ENCODE measurements at places on chromosomes 5 and 9.

GRCh38 chr5:135222171-135222681 lies 176.8 kb downstream of the MACROH2A1 start:
- peak; percentile 47 for DNase-seq

GRCh38 chr9:121326130-121326838 lies 43.8 kb downstream of the STOM start:
- peak; percentile 56 for DNase-seq

DNA sequence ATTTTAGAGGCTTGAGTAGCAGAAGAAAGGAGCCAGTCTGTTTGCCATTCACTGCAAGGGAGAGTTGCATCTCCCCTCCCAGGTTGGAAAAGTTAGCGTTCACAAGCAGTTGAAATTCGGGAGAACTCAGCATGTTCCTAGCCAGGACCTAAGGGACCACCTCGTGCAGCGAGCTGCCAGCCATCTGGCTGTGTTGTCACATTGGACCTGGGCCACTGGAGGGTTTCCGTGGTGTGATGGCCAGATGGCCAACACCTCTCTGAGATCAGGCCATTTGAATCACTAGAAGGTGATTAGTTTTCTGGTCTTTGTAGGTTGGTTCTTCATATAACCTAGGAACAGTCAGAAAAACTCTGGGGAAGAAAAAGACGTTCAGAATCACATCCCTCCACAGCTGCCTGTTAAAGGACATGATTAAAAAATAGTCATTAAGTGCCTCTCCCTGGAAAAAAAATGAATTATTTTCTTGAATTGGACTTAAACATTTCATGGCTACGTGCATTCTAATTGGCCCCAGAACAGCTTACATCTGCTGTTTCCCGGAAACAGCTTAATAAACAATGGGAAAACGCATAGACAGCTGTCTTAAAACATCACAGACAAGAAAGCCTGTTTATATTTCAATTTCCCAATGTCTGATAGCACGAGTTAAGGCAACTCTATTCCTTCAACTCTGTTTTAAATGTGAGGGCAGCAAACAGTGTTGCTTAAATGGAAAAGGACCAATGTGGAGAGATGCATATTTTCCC lies 303.9 kb downstream of the TENT4A start:
- DNase-seq, result no peak

- DNase-seq, result peak; percentile 69
Measured at GRCh38 chr5:140312067-140312790, 9.3 kb upstream of the PFDN1 start.

- no peak for DNase-seq
Measured at GRCh38 chr5:14460844-14461398, 120.7 kb upstream of the OTULINL start.

- DNase-seq, result no peak
Measured at GRCh38 chr9:121645003-121645402, 6.4 kb upstream of the DAB2IP start.

DNA sequence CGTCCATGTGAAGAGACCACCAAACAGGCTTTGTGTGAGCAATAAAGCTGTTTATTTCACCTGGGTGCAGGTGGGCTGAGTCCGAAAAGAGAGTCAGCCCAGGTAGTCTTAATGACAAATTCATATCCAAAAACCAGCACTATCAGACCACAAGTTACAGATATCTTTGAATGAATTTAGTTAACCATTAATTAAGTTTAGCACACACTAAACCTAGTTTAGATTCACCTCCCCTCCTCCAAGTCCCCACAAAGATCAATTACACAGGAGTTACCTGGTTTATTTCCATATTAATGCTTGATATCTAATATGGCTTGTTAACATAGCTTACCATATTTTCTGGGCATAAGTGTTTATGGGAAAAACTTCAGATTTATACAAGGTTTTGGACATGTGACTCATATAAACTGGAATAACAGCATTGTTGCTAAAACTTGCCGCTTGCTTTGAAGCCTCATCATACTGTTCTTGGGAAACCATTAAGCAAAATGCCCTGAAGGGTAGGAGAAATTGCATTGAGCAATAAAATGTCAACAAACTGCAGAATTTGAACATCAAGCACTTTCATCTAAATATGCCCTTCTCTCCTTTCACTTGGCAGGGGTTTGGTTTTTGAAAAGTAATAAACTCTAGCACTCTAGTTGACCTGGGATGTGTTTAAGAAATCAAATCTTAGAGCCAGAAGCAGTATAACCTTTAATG lies 166.9 kb downstream of the SNCAIP start:
- no peak for DNase-seq

DNA sequence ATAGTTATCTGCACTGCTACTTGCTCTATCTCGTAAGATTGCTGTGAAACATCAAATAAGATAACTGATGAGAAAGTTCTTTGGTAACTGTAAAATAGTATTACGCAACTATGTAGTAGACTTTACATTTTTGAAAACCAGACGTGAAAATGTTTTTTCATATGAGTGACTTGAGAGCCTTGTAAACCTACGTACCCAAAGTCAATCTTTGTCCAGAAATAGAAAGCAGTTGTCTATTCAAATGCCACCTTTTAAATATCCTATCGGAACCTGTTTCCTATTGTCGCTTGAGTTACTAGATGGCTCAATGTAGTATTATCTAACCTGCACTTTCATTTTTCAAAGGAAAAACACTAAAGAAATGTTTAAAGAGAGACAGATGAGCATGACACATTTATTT lies 1.6 kb downstream of the FNIP1 start:
- no peak for DNase-seq

DNA sequence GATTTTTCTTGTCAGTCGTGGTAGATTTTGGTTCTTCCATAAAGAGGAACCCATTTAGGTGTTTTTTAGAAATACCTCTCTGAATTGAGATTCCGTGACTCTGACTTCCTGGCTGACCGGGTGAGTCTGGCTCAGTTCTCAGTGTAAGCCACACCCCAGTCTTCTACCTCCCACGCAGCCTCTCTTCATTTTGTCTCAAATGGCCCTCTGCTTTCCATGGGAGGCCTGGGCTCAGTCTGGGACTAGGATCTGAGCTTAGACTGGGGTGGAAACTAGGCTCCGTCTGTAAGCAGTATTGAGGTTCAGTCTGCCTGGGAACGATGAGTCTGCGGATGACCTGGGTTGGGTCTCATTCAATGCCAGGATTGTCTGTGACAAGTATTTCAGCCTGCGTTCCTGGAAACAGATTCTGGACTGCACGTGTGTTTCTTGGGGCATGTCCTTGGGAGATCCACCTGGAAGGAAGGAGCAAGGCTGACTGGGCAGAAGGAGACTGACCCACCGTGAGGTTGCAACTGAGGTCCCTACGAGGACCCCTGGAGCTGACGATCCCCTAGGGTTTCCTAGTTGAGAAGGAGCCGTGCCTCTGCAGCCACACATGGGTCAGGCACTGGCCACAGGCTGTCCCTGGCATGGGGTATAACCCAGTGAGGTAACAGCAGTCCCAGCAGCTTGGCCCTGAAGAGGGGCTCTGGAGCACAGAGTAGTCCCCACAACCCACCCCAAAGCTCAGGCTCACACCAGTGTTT lies 12.4 kb upstream of the CRB2 start:
- DNase-seq, result no peak

DNA sequence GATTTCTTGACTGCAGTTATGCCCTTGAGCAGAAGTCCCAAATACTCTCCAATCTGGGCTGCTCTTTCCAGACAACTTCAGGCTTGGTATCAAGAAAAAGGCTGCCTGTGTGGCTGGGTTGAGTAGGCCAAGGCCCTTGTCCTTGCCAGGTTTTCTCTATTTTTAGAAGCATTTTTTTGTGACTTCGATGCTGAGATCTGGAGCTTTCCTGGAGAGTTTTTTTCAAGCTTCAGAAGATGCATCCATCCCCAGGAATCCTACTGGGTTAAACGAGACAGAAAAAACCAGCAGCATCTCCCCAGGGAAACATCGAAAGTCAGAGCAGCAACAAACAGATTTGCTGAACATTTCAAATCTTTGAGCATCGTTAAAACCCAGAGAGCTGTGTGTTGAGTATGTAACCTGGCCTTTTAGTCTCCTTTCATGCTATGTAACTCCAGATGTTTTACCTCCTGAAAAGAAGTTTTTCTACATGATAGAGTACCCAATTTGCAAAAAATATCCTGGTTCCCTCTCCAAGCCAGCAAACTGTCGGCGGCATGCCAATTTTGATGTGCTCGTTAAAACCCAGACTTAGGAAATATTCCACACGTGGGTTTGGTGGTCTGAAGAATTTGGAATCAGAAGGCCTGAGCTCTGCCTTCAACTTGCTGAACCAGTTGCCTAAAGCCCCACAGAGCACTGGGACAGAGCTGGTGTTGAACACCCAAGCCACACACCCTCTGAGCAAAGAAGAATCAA lies 98.1 kb upstream of the ALDH1B1 start:
- no peak for DNase-seq

GRCh38 chr5:169701910-169702451 lies 64.9 kb downstream of the DOCK2 start:
- DNase-seq, result peak; percentile 59

DNA sequence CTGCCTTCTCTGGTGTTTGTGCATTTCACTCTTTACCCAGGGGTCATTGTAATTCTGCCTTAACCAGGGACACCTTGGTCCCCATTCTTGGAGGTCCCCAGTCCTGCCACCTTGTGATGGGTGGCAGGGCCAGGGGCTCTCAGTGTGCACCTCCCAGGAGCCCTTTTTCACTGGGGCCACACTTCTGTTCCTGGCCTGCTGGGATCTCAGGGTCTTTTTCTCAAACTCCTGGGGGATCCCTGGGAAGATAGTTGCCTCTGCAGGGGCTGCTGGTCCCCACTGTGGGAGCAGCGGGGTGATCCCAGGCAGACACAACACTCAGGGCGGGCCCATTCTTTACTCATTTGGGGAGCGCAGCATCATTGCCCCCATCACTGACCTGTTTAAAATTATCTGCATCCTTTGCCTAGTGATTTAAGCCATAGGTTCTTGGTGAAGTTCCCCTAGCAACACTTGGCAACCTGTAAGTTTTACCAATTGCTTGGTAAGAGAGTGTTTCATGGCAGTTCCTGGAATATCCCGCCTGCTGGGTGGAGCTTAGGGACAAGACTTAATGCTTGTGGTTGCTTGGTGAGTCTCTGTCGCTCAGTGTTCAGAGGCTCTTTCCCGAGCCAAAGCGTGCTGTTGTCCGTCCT lies 15.7 kb downstream of the PHF2 start:
- no peak for DNase-seq

GRCh38 chr9:13480693-13481092 lies 201.2 kb upstream of the MPDZ start:
- DNase-seq, result no peak

GRCh38 chr9:122099271-122099869 lies 6.3 kb upstream of the TTLL11 start:
- peak; percentile 76 for DNase-seq

- peak; percentile 80 for DNase-seq
Measured at GRCh38 chr5:134289509-134290113, 63.7 kb upstream of the PPP2CA start.

- DNase-seq, result peak; percentile 80
Measured at GRCh38 chr5:153562189-153562588, 71.7 kb downstream of the GRIA1 start.

DNA sequence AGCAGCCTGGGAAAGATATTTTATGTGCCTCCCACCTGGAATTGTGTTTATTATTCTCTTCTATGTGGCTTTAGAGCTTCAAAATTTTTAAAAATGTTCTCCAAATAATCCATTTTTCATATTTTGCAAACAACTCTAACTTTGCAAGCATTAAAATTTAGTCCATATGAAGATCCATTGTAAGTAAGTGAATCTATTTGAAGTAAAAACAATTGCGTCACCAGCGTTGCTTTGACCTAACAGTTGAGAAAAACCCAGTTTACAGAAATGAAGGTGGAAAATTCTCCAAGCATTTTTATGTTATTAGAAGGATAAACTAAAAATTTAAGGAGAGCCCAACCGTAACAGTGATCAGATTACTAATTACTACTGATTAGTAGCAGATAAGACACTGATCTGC lies 38.9 kb upstream of the TLX3 start:
- no peak for DNase-seq

DNA sequence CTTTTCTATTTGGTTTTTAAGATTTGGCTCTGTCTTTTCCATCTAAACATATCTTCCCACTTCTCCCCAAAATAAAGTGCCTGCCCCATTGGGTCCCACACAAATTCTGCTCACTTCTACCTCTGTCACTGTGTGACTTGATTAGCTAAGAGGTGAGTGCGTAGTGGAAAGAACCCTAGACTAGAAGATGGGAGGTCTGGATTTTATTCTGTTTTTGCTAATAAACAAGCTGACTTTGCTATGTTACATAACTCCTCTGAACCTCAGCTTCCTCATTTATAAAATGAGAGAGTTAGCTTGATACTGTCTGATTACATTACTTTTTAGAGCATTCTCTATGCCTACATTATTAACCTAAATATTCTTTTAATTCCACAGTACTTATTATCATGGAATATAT lies 51.3 kb upstream of the PTGER4 start:
- no peak for DNase-seq

DNA sequence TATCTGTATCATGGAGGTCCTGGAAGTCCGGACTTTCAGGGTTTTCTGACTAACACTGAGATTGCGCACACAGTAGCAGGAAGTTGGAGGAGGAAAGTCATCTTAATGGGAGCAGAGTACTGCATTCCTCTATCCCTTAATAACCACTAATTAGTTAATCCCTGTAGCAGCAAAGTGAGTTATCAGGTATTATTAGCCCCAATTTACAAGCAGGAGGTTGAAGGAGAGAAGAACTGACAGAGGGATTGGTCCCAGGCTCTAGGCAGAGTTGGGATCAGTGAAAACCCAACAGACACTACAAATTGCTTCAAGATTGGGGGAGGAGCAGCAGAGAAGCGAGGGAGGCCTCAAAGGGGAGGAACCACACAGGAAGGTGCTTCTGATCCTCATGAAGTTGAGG lies 74.5 kb upstream of the XPA start:
- DNase-seq, result no peak

DNA sequence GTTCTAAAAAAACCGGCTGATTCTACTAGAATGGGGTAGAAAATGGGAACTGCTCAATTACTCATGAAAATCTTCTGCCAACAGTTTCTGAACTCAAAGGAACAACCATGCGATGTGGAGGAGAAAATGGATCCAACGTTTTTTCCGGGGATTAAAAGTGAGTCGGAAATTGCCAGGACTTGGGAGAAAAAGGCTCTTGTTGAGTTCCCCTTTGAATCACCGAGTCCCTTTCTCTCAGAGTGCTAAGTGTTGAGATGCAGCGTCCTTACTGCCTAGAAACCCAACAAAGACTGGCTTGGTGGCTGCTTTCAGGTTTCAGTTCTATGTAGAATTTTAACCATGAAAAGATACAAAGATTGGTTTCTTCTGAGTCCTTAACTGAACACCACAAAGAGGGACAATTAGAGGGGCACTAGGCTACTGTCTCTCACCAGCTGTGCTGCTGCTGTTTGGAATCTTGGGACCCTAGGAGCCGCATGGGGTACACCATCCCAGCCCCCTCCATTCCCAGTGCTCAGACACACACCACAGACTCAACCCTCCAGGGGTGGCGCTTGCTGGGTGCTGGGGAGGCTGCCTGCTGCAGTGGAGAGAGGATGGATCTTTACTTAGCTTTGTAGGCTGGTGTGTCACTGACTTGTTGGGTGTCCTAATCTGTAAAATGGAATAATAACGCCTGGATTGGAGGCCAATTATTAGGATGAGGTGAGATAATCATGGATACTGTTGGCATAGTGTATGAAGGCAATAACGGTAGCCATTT lies 21.5 kb upstream of the NEUROG1 start:
- DNase-seq, result no peak

- no peak for DNase-seq
Measured at GRCh38 chr5:99866740-99867139, 668.4 kb upstream of the FAM174A start.

- no peak for DNase-seq
Measured at GRCh38 chr9:119268985-119269384, 100.2 kb downstream of the BRINP1 start.

Measured in LHCN-M2 (cell line).